Stimulated activated CD4-positive, alpha-beta T cell treated with anti-CD3 and anti-CD28 coated beads, Interleukin-2, amount 100 ng/mL, for 24 hours (primary cell): ENCODE measurements at places on chromosomes 5 and 9.

DNA sequence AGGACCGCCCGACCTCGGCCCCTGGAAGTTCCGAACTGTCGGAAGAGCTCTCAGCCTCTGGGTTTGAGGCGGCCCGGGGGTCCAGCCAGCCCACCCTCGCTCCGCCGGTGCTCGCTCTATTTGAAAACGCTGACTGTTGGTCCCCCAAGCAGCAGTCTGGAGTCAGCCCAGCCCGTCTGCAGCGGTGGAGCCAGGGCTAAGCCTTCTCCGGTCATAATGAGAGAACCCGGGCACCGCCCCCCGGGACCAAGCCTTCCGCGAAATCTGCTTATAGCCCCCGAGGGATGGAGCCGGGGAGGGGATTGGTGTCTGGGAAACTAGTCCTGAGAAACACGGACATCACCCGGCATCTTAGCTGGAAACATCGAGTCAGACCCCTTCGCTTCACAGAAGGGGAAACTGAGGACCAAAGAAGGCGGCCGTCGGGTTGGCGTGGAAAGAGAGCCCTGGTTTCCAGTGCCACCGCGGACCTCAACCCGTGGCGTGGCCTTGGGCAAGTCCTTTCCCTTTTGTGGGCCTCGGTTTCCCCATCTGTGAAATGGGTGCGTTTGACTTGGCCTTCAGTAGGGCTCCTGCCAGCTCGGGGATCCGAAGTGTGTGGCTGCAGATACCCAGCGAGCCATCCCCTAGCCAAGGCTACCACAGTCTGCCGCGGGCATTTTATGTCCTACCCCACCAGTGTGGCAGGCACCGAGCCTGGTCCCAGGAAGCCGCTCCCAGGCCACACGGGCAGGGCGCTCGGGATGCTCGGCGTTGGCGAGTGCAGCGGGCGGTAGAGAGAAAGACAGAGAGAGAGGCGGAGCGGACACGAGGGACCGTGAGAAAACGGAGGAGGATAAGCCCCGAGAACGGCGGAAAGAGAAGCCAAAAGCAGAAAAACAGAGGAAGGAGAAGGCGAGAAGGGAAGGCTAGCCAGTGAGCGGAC lies 857 bp downstream of the ADAM19 start:
- DNase-seq, result peak; percentile 32

GRCh38 chr9:113844466-113844865 lies 31.6 kb upstream of the ZNF618 start:
- no peak for DNase-seq

DNA sequence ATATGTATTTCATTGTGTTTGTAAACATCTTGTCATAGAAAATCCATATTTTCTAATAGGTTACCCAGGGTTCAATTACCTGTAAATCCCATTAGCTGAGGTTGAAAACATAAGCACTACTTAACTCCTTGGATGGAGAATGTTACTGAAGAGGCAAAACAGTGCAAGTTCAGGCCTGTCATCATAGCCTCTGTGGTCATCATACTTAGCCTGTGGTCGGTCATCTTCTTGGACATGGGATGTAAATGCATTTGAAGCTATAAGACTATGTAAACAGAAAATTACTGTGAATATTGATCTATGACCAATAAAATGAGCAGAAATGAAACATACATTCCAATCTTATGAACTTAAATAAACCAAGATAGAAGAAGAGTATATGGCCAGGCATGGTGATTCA lies 164.7 kb downstream of the CHSY3 start:
- no peak for DNase-seq

GRCh38 chr9:20782289-20782688 lies 98.2 kb downstream of the FOCAD start:
- DNase-seq, result no peak

- no peak for DNase-seq
These were observed 204.2 kb downstream of the TAF11L14 start for GRCh38 chr5:17838469-17838868.

DNA sequence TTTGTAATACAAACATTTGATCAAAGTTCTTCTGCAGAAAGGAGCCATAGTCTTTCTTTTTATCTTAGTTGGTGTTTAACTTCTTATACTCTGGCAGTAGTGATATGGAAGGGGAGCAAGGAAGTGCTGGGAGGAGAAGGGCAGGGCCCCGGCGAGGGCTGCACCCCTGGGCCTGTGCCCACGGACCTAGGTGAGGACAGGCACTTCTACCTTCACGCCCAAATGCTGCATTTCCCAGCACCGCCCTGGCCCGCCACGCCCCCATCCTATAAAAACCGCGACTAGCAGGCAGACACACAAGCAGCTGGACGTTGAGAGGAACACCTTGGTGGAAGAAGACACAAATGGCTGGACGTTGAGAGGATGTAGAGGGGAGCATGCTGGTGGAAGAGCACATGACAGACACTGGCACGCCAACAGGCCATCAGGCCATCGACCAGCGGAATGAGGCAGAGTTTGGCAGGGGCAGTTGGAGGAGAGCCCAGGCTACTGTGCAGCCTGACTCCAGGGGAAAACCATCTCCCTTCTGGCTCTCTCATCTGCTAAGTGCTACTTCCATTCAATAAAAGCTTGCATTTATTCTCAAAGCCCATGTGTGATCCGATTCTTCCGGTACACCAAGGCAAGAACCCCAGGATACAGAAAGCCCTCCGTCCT lies 81.5 kb upstream of the C9orf72 start:
- DNase-seq, result no peak

- DNase-seq, result no peak
These were observed 138.8 kb upstream of the CDH10 start for GRCh38 chr5:24783596-24783995.

DNA sequence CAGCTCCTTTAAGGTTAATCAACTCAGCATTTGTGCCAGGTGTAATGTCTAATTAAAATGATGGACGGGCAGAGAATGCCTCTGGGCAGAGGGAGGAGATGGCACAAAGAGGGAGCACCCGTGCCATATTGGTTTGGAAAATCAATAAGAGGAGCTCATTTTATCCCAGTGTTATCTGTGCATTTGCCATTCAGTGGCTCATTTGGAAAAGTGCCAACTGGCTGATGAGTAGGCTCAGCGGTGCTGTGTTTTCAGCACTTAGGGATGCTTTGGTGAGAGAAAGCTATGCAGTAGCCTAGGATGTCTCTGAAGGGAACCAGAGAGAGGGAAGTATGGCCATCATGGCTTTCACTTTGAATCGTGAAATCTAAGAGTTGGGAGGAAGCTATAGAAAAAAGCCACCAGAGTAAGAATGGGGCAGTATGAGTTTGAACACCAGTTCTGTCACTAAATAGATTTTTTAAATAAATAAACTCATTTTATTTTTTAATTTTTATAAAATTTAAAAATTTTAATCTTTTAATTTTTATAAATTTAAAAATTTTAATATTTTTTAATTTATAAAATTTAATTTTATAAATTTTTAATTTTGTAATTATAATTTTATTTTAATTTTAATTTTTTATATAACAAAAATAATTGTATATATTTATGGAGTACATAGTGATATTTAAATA lies 472.8 kb downstream of the BRINP1 start:
- DNase-seq, result no peak

DNA sequence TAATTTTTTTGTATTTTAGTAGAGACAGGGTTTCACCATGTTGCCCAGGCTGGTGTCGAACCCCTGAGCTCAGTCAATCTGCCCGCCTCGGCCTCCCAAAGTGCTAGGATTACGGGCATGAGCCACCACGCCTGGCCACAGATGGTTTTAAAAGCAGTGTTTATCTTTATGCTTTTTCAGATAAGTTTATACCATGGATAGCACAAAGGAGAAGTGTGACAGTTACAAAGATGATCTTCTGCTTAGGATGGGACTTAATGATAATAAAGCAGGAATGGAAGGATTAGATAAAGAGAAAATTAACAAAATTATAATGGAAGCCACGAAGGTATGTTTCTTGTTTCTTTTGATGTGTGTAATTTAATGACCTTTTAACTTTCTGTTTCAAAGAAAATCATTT lies 35.1 kb downstream of the POLK start:
- no peak for DNase-seq

DNA sequence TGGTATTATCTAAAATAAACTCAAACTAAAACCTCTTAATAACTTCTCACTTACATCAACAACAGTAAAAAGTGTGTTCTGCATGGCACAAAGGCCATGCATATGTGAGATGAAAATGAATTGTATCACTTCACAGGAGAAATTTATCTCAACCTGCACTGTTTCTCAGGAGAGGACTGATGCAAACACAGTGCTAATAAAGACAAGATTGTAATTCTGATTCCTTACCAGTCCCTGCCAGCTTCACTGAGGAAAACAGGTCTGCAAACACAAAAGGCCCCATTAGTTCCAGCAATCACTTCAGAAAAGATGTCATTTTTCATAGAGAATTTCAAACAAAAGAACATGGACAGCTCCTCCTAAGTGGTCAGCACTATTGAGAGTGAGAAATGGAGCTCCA lies 117.3 kb upstream of the PDE4D start:
- DNase-seq, result no peak

- DNase-seq, result no peak
These were observed 52.8 kb upstream of the RPL26L1 start for GRCh38 chr5:172906436-172906835.

DNA sequence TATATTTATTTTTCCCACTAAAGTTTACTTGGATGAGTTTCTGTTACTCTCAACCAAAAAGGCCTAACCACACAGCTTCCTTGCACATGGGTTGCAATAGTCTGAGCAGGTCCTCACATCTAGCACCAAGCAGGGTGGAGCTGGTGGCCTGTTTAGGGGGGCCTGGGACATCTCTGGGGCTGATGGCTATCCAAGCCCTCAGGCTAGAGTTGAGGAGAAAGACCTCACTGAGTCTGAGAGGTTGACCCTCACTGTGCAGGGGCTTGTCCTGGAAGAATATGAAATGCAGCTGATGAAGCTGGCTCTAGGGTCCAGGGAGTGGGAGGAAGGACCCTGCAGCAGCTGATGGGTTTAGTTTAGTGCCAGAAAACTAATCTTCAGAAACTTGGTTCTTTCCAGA lies 217.1 kb upstream of the MVB12B start:
- no peak for DNase-seq

DNA sequence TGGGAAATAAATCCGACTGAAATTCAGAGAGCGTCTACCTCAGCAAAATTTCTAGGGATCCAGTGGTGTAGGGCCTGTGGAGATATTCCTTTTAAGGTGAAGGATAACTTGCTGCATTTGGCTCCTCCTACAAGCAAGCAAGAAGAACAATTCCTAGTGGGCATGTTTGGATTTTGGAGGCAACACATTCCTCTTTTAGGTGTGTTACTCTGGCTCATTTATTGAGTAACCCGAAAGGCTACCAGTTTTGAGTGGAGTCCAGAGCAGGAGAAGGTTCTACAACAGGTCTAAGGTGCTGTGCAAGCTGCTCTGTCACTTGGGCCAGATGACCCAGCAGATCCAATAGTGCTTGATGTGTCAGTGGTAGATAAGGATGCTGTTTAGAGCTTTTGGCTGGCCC lies 862.4 kb upstream of the CDH9 start:
- DNase-seq, result no peak
